ENCODE measurements at places on chromosomes 3 and 15.

- DNase-seq, result no peak
Observed at GRCh38 chr3:39254806-39255449, 24.9 kb downstream of the CX3CR1 start.

GRCh38 chr3:130256821-130257340 lies 88.6 kb upstream of the COL6A5 start:
- no peak for DNase-seq

- no peak for DNase-seq
Observed at GRCh38 chr3:23804441-23805209, 1.1 kb upstream of the UBE2E1 start.

DNA sequence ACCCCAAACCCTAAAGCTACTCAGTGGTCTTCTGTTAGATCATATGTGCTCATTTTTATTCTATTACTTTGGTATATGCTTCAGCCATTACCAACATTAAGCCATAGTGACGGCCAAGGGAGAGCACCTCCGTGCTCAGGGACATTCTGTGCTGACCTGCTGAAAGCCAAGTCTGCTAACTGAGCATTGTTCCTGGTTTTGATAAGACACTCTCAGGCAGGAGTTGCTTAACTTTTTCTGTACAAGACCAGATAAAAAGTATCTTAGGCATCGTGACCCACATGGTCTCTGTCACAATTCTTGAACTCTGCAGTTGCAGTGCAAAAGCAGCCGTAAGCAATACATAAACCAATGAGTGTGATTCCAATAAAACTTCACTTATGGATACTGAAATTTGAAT lies 100.6 kb downstream of the KLHL25 start:
- peak; percentile 87 for DNase-seq

DNA sequence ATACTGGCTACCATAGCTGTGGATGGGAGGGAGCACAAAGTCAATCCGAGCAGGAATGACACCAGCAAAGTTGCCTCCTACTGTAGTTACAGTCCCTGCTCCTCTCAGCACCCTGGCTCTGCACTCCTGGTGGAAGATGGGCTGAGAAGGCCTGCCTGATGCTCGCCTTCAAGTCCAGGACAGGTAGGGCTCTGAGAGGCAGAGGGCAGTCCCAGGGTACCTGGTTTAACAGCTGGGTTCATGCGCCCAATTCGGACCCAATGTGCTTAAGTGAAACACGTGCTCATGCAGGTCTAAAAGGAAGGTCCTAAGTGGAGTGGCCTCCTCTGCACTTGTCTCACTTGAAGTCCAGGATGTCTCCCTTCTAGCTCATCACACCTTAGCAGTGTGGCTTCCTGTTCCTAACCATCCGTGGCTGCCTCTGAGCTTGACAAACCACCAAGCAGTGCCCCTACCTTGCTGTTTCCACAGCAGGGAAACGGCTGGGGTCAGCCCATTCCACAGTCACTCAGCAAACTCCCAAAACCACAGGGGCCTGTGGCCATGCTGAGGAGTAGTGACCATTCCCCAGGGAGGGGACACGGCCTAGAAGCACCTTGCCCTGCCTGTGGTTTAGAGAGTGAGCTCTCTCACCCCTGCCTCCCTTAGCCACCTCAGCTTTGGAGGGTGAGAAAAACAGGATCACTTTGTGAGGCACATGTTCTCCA lies 3.9 kb upstream of the MUSTN1 start:
- DNase-seq, result no peak

GRCh38 chr3:120489421-120489820 lies 38.6 kb upstream of the FSTL1 start:
- no peak for DNase-seq

DNA sequence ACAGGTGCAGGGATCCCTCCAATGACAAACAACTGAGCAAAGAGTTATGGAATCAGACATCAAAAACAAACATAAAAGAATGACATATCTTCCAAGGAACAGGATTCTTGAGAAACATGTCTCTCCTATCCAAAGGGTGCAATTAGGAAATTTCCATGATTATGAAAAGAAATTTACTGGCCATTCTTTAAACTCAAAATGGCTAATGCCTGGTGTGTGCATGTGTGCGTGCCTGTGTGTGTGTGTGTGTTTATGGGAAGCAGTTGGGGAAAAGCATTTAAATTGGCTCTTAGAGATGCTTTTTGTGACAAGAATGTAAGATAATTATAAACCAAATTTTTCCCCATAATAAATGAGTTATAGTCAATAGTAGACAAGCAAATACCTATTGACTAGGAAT lies 320.5 kb upstream of the THBS1 start:
- DNase-seq, result no peak

DNA sequence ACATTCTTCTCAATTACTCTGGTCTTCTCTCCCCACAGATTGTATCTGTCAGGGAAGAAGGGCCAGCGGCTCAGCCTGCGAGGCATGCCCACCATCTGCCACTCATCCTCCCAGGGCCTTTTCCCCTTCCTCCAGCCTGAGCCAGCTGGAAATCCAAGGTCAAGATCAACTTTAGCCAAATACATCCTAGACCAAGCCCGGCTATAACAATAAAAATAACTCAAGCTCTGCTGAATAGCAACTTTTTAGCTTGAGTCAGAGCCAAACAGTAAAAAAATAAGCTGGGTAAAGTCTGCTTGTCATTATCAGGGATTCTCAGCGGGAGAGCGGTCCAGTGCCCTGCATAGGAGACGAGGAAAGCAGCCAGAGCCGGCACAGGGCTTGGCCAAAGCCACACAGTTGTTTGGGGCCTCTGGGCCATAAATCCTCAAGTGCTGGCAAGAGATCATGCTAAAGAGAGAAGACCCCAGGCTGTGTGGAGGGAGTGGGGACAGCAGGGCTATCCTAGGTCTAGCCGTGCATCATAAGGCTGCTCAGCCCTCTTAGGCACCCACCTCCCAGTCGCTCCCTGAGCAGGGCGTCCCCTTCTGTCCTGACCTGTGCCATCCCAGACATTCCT lies 76.2 kb upstream of the HERC1 start:
- DNase-seq, result peak; percentile 8

DNA sequence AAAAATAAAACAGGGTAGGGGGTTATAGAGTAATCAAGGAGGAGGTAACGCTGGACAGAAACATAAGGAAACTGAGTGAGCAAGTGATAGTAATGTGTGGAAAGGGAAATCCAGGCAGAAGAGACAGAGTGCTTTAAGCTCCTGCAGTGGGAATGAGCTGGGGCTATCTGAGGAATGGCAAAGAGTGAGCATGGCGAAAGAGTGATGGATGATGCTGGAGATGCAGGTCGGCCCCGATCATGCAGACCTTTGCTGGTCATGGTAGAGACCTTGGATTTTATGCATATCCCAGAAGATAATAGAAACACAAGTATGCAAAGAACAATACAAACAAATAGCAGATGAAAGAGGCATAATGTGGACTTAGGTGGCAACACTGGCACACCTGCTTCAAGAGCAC lies 26.0 kb upstream of the ACAP2 start:
- no peak for DNase-seq

- DNase-seq, result no peak
Observed at GRCh38 chr15:56732886-56733135, 498 bp downstream of the ZNF280D start.

GRCh38 chr3:10378742-10379141 lies 57.8 kb upstream of the SEC13 start:
- no peak for DNase-seq

GRCh38 chr15:60479361-60480110 lies 594 bp upstream of the ICE2 start:
- DNase-seq, result peak; percentile 37

GRCh38 chr3:139764936-139765335 lies 87.2 kb upstream of the NMNAT3 start:
- no peak for DNase-seq

GRCh38 chr3:16978234-16978920 lies 93.6 kb downstream of the PLCL2 start:
- DNase-seq, result no peak

DNA sequence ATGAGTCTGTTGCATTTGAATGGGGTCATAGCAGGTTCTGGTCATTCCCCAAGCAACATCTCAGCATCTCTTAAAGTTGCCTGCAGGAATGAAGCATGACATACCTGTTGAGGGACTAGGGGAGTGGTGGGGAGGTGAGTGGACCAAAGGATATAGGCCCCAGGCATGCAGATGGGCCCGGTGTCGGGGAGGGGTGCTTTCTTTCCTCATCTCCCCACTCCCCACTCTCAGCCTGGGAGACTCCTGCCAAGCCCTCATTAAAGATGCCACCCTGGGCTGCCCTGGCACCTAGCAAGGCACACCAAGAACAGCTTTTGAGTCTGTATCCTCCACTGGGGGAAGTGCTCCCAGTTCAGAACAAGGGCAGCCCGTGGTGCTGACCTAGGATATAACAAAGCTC lies 54.2 kb downstream of the GRIP2 start:
- DNase-seq, result no peak

DNA sequence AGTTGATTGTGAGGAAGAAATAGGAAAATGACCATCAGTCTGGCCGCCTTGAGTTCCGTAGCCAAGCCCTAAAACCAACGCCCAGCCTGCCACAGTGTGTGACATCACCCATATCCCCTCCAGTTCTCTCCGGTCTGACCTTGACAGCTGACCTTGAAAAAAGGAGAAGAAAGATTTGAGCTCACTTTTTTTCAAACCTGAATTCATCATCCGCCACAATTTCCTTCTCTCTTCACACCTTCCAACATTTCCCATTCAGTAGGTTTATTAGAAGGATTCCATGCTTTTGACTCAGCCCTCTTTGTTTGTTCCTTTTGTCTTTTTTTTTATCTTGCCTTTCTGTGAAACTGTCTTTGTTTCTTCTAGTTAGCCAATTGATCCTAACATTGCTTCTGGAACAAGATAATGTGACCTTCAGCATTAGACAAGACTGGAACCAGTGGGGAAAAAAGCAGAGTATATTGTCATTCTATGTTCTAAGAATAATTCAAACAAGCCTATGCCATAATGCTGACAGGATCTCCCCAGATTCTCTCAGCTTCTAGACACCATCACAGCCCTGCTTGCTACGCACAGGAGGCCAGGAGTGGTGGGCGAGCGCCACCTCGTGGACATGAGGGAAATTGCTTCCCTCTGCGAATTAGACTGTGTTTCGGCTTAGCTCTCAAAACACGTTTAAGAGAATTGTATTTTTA lies 283.1 kb downstream of the FGF12 start:
- DNase-seq, result peak; percentile 66

GRCh38 chr15:101306341-101307047 lies 11.4 kb upstream of the SNRPA1 start:
- DNase-seq, result no peak

GRCh38 chr3:131619821-131620220 lies 117.0 kb upstream of the MRPL3 start:
- no peak for DNase-seq

- DNase-seq, result peak; percentile 13
Observed at GRCh38 chr15:84982301-84982920, 755 bp downstream of the PDE8A start.

DNA sequence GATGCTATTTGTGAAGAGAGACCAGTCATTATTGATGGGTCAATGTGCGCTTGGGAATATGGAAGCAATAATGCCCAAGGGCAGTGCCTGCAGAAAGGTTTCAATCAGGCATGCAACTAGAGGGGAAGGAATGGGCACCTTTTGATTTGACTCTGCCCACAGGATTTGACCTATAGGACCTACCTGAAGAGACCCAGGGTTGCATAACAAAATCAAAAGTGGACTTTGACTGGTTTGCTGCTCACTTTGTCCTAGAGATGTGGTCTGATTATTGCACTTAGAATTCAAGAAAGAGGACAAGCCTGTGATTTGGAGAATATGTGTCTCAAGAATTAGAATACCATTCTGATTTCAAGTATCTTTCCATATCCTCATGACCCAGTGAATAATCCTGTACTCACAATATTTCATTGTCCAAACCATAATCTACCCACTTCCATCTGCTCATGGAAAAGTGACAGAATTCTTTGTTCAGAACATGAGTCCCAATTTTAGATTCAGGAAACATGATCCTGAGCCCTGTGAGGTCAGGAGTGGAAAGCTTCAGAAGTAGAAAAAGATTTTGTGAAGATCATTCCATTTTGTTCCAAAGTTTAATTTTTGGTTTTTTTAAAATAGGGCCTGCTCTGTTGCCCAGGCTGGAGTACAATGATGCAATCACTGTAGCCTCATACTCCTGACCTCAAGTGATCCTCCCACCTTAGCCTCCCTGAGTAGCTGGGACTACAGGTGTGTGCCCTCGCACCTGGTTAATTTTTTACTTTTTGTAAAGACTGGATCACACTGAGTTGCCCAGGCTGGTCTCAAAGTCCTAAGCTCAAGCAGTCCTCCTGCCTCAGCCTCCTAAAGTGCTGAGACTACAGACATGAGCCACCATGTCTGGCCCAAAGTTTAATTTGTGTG lies 151.3 kb upstream of the NR2E3 start:
- DNase-seq, result no peak

- no peak for DNase-seq
Observed at GRCh38 chr3:135447483-135447882, 518.0 kb upstream of the PPP2R3A start.

GRCh38 chr15:70147178-70147760 lies 49.6 kb upstream of the TLE3 start:
- peak; percentile 71 for DNase-seq

GRCh38 chr3:51773529-51774056 lies 5.4 kb downstream of the IQCF6 start:
- no peak for DNase-seq

GRCh38 chr3:32495609-32496008 lies 7.0 kb downstream of the CMTM6 start:
- DNase-seq, result no peak

DNA sequence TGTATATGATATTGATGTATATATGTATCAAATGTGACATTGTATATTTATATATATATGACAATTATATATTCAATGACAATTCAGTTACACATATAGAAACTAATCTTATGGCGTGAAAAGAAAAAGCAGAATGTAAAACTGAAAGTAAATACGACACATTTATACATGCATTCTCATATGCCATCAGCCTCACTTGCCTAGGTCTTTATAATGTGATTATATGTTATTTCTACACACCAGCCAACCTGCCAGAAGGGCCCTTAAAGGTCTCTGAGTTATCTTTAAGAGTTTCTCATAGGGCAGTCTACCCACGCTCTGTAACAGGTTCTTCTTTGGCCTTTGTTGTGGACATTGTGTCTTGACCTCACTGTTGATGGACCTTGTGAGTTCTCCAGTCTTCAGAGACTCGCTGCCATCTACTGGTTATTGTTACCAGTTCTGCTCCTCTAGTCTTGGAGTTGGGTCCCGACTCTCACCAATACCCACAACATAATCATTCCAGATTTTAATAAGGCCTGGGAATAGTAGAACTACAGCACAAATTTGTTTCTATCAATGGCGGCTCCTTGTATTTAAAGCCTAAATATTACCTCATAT lies 371.5 kb upstream of the GOLIM4 start:
- DNase-seq, result peak; percentile 67

DNA sequence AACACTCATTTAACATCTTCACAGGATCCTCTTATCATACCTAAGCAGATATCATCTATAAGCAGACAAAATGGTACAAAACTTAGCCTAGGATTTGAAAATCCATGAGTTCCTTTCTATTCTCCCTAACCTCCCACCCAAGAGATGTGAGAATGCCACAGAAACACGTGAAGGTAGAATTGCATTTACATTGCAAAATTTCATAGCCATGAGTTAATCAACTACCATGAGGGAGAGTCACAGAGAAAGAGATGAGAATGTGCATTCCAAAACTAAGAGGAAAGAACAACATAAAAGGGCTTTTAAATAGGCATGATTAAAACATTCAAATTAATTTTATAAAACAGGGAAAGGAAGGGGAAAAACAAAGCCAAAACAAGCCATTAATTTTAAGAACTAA lies 806.2 kb downstream of the NTRK3 start:
- no peak for DNase-seq

- DNase-seq, result no peak
Observed at GRCh38 chr3:195573611-195574496, 9.9 kb downstream of the APOD start.

- DNase-seq, result no peak
Observed at GRCh38 chr3:149678351-149678950, 20.6 kb upstream of the WWTR1 start.

- DNase-seq, result peak; percentile 41
Observed at GRCh38 chr3:59839283-59839682, 789.5 kb upstream of the CFAP20DC start.
